ENCODE measurements at places on chromosomes 2 and 18.

DNA sequence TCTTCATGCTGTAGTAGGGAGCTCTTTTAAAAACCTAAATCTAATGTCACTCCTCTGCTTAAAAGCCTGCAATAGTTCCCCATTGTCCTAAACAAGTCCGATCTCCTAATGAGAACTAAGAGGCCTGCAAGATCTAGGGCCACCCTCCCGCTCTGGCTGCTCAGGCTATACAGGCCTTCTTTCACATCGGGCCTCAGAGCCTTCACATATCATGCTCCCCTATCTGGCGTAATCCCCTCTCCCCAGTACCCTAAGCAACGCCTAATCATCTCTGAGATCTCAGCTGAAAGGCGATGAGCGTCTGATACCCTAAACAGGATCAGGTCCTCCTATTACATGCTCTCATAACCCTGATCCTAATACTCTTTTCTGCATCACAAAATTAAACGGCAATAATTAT is 1.9 kb downstream of the MAP4K3 start:
- H3K36me3 ChIP-seq, result peaks cover 2% of the 10 kb centered on the region
- no peak for DNase-seq
- peak overlapping the region; percentile 91 for H3K4me3 ChIP-seq
- H3K4me1 ChIP-seq, result peaks cover 44% of the 10 kb centered on the region
- no peaks in the 10 kb centered on the region for H3K27me3 ChIP-seq
- peak overlapping the region; percentile 70 for H3K27ac ChIP-seq

- H3K4me1 ChIP-seq, result peaks cover 7% of the 10 kb centered on the region
- H3K27ac ChIP-seq, result peak overlapping the region; percentile 53
- H3K27me3 ChIP-seq, result peaks cover 44% of the 10 kb centered on the region
- no peak for DNase-seq
- no peaks in the 10 kb centered on the region for H3K36me3 ChIP-seq
Measured at GRCh38 chr2:134739879-134740301, 21.1 kb upstream of the TMEM163 start.

- no peak overlapping the region for H3K4me3 ChIP-seq
- H3K27me3 ChIP-seq, result peaks cover 4% of the 10 kb centered on the region
- H3K27ac ChIP-seq, result no peak overlapping the region
- no peak for DNase-seq
- peaks cover 2% of the 10 kb centered on the region for H3K4me1 ChIP-seq
- H3K36me3 ChIP-seq, result no peaks in the 10 kb centered on the region
Measured at GRCh38 chr2:218023636-218024035, 20.8 kb upstream of the TNS1 start.

DNA sequence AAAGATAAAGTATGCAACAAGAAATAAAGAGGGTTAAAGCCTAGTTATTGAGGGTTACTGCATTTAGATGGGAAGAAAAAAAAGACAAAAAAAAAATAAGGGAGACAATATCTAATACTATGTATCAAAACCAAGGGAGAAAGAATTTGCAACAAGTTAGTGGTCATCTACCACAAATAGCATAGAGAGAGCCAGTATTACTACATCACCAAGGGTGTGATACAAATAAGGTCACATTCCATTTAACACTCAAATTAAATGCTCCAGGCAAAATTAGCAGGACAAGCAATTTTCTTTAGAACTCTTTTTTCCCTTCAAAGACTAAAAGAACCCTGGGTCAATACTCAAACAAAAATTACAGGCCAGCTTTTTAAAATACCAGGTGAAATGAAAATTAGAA is 115.1 kb upstream of the GULP1 start:
- no peak overlapping the region for H3K4me3 ChIP-seq
- no peak overlapping the region for H3K27ac ChIP-seq
- no peaks in the 10 kb centered on the region for H3K36me3 ChIP-seq
- no peak for DNase-seq
- no peaks in the 10 kb centered on the region for H3K27me3 ChIP-seq

- H3K4me1 ChIP-seq, result no peaks in the 10 kb centered on the region
- H3K36me3 ChIP-seq, result no peaks in the 10 kb centered on the region
- H3K4me3 ChIP-seq, result no peak overlapping the region
- H3K27ac ChIP-seq, result no peak overlapping the region
- peaks cover 20% of the 10 kb centered on the region for H3K27me3 ChIP-seq
- no peak for DNase-seq
Measured at GRCh38 chr2:128631698-128632500, 313.2 kb upstream of the HS6ST1 start.

- H3K4me3 ChIP-seq, result no peak overlapping the region
- H3K27me3 ChIP-seq, result no peaks in the 10 kb centered on the region
- no peaks in the 10 kb centered on the region for H3K4me1 ChIP-seq
- H3K36me3 ChIP-seq, result no peaks in the 10 kb centered on the region
- DNase-seq, result no peak
Measured at GRCh38 chr2:186060744-186061440, 322.3 kb downstream of the FSIP2 start.

- no peak for DNase-seq
- peaks cover 6% of the 10 kb centered on the region for H3K36me3 ChIP-seq
- peak overlapping the region; percentile 80 for H3K27ac ChIP-seq
- no peak overlapping the region for H3K4me3 ChIP-seq
Measured at GRCh38 chr2:70046534-70046933, 40.7 kb upstream of the PCBP1 start.

GRCh38 chr2:17643031-17643615 is 102.6 kb downstream of the VSNL1 start:
- no peaks in the 10 kb centered on the region for H3K27me3 ChIP-seq
- no peak overlapping the region for H3K27ac ChIP-seq
- H3K4me1 ChIP-seq, result peaks cover 2% of the 10 kb centered on the region
- H3K36me3 ChIP-seq, result no peaks in the 10 kb centered on the region

- H3K4me1 ChIP-seq, result peaks cover 3% of the 10 kb centered on the region
- H3K4me3 ChIP-seq, result no peak overlapping the region
- peak overlapping the region; percentile 19 for H3K27ac ChIP-seq
- no peak for DNase-seq
- H3K36me3 ChIP-seq, result peaks cover 5% of the 10 kb centered on the region
Measured at GRCh38 chr18:24346254-24346653, 51.4 kb downstream of the OSBPL1A start.

GRCh38 chr18:74152270-74152669 is 3.9 kb downstream of the TIMM21 start:
- DNase-seq, result no peak
- peak overlapping the region; percentile 72 for H3K27ac ChIP-seq
- peaks cover 37% of the 10 kb centered on the region for H3K4me1 ChIP-seq

GRCh38 chr2:121707920-121708361 is 28.7 kb downstream of the NIFK start:
- H3K36me3 ChIP-seq, result no peaks in the 10 kb centered on the region
- H3K4me3 ChIP-seq, result no peak overlapping the region
